ENCODE measurements at places on chromosomes 12 and 14.

DNA sequence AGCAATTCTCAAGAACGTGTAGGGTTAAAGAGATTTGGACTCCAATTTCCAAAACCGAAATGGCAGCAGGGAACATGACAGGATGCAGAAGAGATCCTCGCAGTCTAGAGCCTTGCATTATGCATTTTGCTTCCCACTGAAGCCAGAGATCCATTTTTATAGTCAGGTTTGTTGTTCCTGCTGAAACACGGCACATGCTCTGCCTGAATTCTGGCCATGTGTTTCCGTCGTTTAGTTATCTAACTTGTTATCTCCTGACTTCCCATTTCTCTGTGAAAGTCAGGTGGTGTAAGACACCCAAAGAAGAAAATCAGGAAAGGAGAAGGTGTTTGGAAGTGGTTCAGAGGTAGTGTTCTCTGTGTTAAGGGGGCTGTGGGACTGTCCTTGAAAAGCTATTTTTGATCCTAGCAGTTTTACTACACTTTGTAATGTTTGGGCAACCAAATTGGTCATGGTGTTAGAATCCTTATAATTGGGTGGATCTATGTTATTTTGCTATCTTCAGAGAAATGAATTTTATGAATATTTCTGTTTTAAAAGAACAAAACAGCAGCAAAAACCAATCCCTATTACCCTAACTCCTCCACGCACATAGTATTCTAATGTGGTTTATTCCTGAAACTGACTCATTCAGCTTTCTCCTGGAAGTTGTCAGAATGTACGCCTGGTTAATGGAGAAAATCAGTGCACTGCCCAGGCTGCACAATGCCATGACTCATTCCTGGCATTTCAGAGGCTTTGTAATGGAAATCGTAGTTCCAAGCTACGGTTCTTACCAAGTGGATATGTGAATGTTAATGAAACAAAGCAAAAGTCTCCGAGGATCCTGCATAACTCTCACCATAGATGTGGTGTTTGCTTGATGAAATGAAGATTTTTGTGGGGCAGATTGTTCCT is 110.1 kb downstream of the SAMD4A start:
- DNase-seq: peak; percentile 87

DNA sequence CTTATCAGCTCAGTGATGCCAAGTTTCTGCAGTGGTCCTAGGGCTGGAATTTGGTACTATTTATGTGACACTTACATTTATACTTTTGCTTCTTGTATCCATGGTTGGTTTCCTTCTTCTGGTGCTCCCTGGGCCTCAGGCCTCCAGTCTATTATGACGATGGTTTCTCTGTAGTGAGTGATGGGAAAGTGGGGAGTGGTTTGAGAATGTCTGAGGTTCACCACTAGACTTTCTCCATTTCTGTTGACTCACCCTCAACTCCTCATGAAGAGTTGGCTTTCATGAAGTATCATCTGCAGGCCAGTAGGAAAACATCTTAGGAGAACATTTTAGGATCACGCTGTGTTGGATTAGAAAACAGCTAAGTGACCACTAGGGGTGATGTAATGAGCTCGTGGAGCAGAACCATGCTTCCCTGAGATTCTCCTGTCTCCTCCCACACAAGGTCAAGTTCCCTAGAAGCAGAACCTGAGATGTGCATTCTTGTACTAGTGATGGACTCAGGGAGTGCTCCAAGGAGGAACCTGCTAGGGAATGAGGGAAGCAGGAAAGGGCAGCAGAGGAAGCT is 32.1 kb downstream of the RPH3A start:
- DNase-seq: no peak

DNA sequence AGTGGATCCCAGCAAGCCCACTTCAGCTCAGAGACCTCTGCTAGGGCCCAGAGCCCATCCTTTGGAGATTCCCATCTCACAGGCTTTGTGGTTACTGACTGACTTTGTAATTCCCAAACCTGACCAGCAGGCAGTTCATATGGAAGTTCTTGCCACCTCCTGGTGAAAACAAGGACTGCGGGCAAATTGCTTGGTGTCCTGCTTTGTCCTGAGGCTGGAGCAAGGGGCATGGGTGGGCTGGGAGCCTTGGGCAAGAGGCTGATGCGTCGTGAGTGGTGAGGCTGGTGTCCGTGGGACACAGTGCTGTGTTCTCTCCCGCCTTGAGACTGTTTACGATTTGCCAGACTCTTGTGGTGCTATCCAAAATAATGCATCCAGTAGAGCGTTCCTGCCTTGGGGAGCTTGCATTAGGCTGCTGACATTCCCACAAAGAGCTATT is 91.0 kb downstream of the LRRC74A start:
- peak; percentile 77 for DNase-seq

GRCh38 chr12:103854372-103854973 is 13.4 kb upstream of the NT5DC3 start:
- DNase-seq: no peak

DNA sequence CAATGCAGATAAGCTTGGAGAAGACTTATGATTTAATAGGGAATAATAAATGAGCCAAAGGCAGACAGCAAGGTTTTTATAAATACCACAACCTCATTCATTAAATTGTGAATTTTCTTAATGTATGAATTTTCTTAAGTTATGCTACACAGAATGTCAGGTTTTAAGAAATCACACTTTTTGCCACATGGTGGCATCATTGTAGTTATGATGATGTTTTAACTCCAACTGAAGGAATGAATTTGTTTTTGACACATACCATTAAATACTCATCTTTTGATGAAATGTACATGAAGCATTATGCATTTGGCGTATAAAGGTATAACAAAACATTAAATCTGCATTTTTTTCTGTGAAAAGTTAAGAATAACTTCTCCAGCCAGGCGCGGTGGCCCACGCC is 524.1 kb upstream of the FBXO33 start:
- no peak for DNase-seq

DNA sequence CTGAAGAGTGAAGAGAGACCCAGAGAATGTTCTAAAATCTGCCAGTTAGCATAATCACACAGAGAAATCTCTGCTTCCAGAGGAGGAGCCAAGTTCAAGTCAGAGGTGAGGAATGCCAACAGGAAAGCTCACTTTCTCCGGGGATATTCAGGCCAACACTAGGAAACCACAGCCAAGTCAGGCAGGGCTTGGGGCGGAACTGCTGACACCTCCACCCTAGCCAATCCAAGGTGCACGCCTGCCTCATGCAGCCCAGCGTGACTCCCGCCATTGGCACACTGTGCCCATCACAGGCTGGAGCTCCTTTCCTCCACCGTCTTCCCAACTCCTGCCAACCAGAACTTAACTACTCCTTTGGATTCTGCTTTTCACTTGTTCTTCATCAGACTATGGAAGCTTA is 374.3 kb upstream of the CCDC196 start:
- no peak for DNase-seq

DNA sequence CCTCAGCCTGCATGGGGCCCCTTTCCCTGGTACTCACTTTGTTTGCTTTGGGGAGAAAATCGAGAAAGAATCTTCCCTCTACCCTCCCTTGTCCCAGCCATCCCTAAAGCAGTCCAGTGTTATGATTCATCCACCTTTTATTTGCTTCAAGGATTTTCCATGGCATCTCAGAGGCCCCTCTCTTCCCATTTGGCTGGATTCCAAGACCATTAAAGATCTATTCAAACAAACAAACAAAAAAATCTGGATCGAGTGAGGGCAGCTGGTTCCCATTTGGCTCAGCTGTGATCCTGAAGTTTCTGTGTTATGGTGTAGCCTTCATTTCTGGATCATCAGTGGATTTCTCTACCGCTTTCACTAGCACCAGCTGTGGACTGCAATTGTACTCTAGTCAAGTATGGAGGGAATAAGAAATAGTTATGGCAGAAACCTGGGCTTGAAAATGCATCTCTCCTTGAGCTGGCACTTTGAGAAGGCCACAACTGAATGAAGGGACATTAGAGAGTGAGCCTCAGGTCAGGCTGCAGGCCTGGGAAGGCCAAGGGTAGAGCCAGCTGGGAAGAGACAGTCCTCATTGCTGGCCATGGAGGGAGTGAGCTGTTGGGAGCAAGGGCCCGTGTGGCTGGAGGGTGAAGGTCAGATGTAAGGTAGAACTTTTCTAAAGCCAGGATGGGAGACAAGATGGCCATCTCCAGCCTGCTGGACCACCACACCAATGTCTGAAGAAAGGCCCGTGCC is 13.7 kb downstream of the KRT71 start:
- DNase-seq: no peak

GRCh38 chr14:100234511-100234910 is 4.4 kb upstream of the YY1 start:
- DNase-seq: no peak

DNA sequence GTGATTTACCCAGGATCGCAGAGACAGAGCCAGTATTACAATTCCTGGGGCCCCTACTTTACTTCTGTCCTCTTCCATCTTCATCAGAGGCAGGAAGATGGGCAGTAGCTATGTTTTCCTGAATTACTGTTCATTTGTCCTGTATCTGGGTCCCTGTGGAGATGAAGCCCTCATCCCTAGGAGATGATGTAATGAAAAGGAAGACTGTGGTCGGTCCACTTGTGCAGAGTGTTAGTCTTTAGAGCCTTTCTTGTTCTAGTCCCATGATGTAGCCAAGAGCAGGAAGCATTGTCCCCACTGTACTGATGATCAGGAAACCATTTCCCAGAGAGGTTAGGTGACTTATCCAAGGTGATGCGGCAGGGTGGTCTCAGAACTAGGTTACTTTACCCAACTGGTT is 2.6 kb downstream of the CD9 start:
- DNase-seq: no peak

GRCh38 chr12:54786081-54786480 is 68.2 kb upstream of the MUCL1 start:
- no peak for DNase-seq

- DNase-seq: peak; percentile 45
These were observed 24.8 kb downstream of the CLECL1 start for GRCh38 chr12:9707864-9708808.

GRCh38 chr14:92556863-92557543 is 43.4 kb downstream of the RIN3 start:
- no peak for DNase-seq

DNA sequence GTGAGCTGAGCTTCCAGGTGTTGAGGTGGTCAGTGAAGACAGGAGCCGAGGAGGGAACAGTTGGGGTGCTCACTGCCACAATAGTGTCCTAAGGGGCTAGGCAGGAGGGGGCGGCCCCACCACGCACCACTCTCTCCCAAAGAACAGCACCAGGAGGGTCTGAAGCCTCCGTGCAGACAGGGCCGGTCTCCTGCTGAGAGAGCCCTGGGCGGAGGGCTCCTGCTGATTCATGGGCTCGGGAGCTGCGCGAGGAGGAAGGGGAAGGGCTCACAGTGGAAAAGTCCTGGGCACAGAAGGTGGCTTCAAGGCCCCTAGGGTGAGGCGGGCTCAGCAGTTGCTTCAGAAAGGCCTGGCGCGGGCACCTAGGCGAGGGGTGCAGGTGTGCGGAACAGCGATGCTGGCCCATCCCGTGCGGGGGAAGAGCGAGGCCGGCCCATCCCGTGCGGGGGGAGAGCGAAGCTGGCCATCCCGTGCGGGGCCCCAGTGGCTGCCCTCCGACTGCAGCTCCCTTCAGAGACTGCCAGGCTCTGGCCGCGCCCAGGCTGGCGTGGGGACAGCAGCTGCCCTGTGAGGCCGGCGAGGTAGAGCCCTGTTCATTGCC is 176.7 kb downstream of the ADGRD1 start:
- no peak for DNase-seq

- no peak for DNase-seq
These were observed 594 bp downstream of the ARHGDIB start for GRCh38 chr12:14960548-14961465.

DNA sequence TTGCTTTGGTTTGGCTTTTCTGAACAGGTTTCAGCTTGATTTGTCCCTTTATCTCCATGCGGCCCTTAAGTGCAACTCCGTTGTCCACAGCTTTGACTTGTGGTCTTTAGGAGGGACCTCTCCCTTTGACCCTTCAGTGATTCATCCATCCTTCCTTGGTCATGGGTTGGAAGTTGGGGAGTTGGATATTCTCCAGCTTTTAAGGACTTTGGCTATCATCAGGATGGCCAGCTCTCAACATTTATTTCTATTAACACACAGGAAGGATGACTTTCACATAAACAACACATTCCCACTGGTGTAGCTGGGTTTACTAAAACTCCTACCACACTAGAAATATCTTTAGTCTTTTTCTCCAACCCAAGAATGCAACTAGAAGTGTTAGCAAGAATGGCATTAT is 50.9 kb upstream of the E2F7 start:
- no peak for DNase-seq

DNA sequence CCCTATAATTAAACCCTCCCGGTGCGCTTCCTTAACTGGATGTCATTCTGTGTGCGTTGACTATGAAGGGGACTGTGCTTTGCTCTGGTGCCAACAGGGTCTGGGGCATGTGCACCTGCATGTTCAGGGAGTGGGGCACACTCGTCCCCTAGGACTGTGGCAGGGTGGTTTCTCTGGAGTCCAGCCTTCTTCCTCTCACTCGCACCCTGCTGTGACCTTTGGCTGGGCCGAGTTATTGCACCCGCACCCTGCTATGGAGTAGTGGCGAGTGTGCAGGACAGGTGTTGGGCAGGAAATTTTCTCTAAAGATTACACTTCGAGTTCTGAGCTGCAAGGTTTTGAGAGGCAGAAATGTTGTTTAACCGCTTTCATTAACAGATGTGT is 138.9 kb downstream of the PLXNC1 start:
- no peak for DNase-seq

DNA sequence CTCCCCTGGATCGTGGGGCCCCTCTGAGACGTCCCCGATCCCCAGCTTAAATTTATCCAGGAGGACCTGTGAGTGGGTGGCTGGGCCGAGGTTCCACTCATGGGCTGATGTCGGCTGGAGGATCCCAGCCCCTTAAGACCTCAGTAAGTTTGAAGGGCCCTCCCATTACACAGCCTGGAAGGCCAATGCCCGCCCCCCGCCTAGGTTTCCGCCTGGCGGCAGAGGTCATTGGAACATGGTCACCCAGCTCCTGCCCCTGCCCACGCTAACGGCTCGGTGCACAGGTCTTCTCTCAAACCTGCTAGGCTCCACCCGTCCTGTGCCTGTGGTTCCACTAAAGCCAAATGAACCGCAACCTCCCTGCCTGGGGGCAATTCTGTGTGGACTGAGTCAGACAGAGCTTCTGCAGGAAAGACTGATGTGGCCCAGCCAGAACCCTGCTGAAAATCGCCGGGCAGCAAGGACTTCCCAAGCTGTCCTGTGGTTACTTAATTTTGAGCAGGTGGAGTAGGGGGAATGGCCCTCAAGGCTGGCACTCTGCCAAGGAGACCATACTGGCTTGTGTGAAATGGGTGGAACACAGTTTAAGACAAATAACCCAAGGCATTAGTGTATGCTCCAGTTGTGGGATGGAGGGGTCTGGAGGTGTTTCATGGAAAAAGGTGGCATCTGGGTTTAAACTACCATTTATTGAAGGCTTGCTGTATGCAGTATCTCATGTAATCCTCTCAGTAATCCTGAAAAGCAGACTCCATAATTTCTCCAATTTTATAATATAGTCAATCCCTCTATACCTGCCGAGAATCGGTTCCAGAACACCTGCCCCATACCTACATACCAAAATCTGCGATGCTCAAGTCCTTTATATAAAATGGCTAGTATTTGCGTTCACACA is 903 bp upstream of the NT5DC3 start:
- DNase-seq: peak; percentile 76

DNA sequence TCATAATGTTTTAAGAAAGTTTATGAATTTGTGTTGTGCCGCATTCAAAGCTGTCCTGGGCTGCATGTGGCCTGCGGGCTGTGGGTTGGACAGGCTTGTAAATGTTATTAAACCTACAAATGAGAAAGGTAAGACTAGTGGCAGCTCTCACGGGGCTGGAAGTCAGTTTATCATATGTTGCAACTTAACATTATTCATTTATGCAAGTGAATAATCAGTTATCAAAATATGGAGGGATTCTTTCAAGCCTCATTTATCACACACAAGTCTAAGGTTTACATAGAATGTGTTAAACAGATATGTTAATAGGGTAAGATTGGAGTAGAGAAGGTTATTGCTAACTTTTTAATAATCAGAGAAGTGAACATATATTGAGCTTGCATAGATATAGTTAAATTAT is 442.5 kb upstream of the RGS6 start:
- DNase-seq: no peak
